ENCODE measurements at places on chromosomes 3 and 15. TPM values are rescaled to one million over a fixed set of nuclear protein-coding genes. Genes with fewer than 3 reads are reported as not detected.

Gene KAT2B
- total RNA-seq = 25.2 TPM

Gene MCTP2
- 31.6 TPM for total RNA-seq

GRCh38 chr3:67897351-67898336 lies 243.2 kb upstream of the SUCLG2 start:
- no peaks in the 10 kb centered on the region for H3K36me3 ChIP-seq
- H3K4me3 ChIP-seq = no peak overlapping the region
- no peak for DNase-seq
- no peak overlapping the region for H3K27ac ChIP-seq
- H3K27me3 ChIP-seq = no peaks in the 10 kb centered on the region
- H3K4me1 ChIP-seq = no peaks in the 10 kb centered on the region

GRCh38 chr15:65310431-65311137 lies 6.1 kb downstream of the RNU5B-1 start:
- no peaks in the 10 kb centered on the region for H3K4me1 ChIP-seq
- H3K4me3 ChIP-seq = no peak overlapping the region
- H3K27me3 ChIP-seq = no peaks in the 10 kb centered on the region

DNA sequence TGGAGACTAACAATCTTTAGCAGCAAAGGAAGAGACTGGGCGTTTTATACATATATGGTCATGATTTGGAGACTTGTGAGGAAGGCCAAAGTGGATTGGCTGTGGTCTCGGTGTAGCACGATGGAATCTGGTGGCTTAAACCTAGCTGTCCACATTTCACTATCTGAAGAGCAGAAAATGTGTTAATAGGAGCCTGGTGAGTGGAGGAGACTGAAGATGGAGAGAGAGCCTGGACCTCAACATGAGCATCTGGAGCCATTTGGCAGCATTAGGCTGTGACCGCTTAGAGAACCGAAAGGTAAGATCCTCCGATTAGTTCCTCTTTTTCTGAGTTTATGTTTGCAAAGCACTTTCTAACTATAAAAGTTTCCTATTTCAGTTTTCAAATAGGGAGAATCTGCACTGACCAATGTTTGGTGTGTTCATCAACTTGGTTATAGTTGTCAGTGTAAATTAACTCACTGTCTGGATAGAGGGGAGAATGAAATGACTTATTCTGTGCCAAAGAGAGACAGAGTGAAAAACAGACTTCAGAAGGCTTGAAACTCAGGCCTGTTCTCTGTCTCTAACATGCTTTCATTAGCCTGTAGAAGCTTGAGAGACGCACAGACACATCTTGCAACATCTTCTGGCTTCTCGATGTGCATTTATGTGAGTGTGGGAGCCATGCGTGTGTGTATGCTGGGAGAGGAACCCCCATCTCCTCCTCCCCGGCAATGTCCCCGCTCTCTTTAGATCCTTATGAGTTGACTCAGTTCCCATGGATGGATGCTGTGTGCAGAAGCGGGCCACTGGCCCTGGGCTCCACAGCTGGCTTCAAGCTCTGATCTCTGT lies 244.7 kb upstream of the TBL1XR1 start:
- H3K36me3 ChIP-seq = no peaks in the 10 kb centered on the region
- no peak overlapping the region for H3K27ac ChIP-seq
- peaks cover 5% of the 10 kb centered on the region for H3K4me1 ChIP-seq
- DNase-seq = no peak
- H3K27me3 ChIP-seq = no peaks in the 10 kb centered on the region

GRCh38 chr15:78220713-78221112 lies 13.7 kb downstream of the ACSBG1 start:
- peaks cover 32% of the 10 kb centered on the region for H3K4me1 ChIP-seq
- no peak overlapping the region for H3K27ac ChIP-seq
- H3K27me3 ChIP-seq = no peaks in the 10 kb centered on the region
- no peak for DNase-seq
- no peak overlapping the region for H3K4me3 ChIP-seq

DNA sequence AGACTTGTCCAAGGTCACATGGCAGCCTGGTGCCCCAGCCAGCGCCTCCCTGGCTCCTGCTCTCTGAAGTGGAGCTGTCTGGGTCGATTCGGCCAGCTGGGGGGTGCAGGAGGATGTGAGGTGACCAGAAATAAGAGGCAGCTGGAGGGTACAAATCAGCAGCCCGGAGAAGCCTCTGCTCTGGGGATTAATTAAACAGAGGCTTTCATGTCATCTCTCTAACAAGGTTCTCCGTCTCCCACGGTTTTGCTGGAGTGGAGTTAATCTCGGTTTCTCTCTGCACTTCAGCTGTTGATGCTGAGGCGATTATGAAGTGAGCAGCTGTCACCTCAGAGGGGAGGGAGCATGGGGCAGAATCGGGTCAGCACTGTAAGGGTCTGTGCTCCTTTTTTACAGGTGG lies 236.8 kb downstream of the TLE3 start:
- no peaks in the 10 kb centered on the region for H3K27me3 ChIP-seq
- no peak overlapping the region for H3K27ac ChIP-seq
- no peak overlapping the region for H3K4me3 ChIP-seq
- H3K36me3 ChIP-seq = no peaks in the 10 kb centered on the region
- no peak for DNase-seq
- H3K4me1 ChIP-seq = no peaks in the 10 kb centered on the region

- peaks cover 2% of the 10 kb centered on the region for H3K4me1 ChIP-seq
- no peak for DNase-seq
- H3K36me3 ChIP-seq = no peaks in the 10 kb centered on the region
- H3K27ac ChIP-seq = no peak overlapping the region
- no peak overlapping the region for H3K4me3 ChIP-seq
Observed at GRCh38 chr15:101657968-101658784, 6.0 kb upstream of the TM2D3 start.

DNA sequence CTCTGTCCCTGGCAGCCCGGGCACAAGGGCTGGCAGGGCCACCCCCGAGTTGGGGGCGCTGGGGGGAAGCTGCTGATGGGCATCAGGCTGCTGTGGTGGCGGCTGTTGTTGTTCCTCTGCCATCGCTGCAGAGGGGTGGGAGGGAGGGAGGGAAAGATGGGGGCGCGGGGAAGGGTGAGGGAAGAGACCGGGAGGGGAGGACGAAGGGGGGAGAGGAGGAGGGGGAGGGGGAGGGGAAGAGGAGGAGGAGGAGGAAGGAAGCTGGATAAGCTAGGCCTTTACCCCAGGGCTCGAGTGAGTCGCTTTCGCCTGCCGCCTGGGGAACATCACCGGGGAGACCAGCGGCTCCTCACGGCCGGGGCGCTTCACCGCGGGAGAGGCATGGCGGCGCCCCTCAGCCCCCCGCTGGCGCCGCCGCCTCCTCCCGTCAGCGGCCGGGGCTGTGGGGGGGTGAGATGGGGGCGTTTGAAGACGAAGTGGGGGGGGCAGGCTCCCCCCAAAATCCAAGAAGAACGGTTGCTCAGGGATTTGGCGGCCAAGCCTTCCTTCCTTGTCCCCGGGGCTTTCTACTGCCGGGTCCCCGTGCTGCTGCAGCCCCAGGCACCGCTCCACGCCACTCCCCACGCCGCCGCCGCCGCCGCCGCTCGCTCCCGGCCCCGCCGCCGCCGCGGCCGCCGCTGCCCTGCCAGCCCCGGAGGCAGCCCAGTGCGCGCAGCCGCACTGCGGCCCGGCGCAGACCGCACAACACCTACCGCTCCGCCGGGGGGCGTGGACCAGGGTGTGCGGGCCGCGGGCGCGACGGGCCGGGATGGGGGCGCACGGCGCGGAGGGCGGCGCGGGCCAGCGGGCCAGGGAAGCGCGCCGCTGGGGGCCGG lies at the start of gene RFX7:
Gene RFX7, minus strand, starts transcription at position 717 of the 875 bp plus-strand sequence. Its CDS starts 594 bp downstream, at position 123.
- peak; percentile 74 for DNase-seq
- H3K4me1 ChIP-seq = peaks cover 26% of the 10 kb centered on the region
- no peaks in the 10 kb centered on the region for H3K27me3 ChIP-seq
- peak within 1 kb of the TSS; percentile 88 for H3K27ac ChIP-seq

- no peak overlapping the region for H3K4me3 ChIP-seq
- no peaks in the 10 kb centered on the region for H3K36me3 ChIP-seq
- no peak for DNase-seq
- no peaks in the 10 kb centered on the region for H3K27me3 ChIP-seq
Observed at GRCh38 chr15:31485911-31486461, 159.4 kb downstream of the KLF13 start.
